ENCODE measurements at places on chromosomes 3 and 15.

DNA sequence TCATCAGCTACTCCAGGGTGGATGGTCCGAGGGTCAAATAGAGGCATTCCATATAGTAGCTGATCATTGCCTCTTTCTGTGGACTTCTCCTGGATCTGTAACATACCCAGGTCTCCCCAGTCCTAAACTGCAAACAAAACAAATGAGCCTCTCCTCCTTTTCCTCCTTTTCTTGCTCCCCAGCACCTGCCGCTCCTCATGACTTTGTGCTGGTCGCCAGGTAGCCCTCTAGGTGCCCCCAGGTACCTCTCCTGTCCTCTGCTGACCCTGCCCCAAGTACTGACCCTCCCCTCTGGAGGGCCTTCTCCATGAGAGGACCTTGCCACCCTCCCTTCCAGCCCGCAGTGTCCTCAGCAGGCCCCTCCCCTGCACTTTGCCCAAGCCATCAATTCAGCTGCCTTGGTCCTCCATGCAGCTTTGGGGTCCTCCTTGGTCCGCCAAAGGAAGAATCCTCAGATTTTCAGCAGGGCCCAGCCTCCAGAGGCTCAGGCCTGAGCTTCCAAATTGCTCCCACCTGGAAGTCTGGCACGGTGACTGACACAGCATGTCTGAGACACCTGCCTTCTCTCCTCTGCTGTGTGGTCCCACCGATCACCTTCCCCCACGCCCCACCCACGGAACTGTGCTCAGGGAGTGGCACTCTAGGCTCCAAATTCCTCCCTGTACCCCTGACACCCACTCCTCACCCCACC, 111.0 kb downstream of the LRRK1 start:
- no peak for DNase-seq

GRCh38 chr3:147397155-147397874, 9.0 kb downstream of the ZIC4 start:
- DNase-seq, result no peak

DNA sequence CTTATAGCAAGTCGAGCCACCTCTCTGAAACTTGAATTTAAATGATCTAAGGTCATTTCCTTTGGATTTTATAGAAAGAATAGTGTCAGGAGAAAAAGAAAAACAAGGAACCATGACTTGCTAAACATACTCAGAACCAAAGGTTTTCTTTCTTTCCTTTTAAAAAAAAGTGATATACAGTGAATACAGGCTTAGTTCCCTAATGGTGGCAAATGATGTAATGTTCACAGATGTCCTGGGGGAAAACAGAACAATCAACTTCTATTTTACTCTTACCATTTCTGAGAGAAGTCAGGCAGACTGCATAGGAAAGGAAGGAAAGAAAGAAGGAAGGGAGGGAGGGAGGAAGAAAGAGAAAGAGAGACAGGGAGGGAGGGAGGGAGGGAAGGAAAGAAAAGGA, 56.5 kb downstream of the ST6GAL1 start:
- DNase-seq, result no peak

DNA sequence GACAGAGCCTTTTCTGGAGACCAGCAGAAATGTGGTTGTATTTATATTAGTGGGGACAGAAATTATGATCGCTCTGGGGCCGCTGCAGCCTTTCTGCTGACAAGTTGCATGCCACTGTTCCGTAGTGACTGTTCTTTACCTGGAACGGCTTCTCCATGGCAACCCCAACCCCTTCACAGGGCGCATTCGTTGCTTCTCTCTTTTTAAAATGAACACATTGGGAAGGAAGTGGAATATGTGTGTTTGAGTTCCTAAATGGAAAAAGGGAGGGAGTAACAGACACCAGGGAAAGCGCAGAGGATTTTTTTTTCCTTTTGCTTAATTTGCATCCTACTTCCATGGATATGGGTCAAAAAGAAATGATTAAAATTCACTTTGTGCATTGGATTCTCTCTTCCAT, 482.0 kb upstream of the SUCLG2 start:
- DNase-seq, result no peak

DNA sequence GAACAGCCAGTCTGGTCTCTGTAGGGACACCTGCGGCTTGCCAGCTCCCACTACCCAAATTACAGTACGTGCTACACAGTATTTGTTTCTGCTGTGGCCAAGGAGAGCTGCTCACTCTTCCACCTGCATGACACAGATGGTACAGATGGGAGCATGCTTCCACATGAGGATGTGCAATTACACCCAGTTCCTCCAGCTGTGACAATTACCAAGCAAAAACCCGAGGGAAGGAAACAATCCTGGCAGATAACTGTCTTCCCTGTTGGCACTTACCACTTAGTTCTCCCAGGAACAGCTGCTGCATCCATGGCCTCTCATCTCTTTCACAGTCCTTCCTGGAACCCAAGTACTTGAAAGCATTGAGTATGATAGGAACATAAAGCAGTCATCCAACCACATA, 34.4 kb downstream of the DET1 start:
- DNase-seq, result no peak

DNA sequence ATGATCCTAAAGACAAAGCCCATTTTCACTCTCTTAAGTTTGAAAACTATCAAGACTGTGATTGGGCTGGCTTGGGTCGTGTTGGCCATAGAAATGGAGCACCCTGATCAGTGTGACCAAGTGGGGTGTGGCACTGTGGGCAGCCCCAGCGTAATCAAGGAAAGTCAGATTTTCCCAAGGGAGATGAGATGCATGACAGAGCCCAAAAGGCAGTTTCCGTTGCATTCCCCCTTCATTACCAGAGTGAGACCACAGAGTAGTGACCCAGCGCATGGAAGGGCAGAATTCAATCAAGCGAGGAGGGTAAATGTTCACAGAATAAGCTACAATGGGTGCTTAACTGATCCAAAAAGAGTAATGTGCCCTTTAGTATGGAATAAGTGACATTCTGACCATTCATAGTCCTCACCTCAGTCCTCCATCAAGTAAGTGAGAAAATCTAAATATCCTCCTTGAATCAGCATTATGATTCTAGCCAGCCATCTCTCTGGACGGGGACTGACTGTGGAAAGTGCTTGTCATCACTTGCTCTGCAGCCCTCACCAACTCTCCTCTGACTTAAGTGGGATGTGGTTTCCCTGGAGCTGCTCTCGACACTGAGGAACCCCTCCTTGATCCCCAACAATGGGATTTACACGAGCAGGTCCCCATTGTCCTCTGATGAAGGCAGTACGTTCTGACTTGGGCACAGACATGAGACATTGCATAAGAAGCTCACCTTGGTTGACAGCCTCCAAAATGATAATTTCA, 430.5 kb downstream of the OCA2 start:
- no peak for DNase-seq

DNA sequence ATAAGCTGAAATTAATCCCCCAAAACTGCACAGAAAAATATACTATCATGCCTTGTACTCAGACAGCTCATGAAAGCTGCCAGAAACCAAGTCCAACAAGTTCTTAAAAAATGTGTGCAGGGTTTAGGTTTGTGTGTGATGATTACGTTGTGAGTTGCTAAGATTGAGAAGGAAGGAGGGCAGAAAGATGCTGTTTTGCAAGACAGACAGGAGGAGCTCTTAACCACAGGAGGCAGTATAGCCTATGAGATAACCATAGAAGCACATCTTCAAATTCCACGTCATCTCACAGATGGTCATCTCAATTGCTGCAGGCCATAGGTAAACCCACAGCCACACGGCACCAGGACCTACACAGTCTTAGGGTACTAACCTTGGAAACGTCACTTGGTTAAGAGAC, 191.9 kb downstream of the STT3B start:
- DNase-seq, result no peak

GRCh38 chr3:194606163-194606562, 27.1 kb downstream of the TMEM44 start:
- DNase-seq, result no peak

- no peak for DNase-seq
Observed at GRCh38 chr3:59531066-59531745, 481.4 kb upstream of the CFAP20DC start.

- DNase-seq, result no peak
Observed at GRCh38 chr15:85625856-85626255, 168.9 kb downstream of the KLHL25 start.

- no peak for DNase-seq
Observed at GRCh38 chr3:101989578-101990200, 140.4 kb downstream of the NFKBIZ start.

DNA sequence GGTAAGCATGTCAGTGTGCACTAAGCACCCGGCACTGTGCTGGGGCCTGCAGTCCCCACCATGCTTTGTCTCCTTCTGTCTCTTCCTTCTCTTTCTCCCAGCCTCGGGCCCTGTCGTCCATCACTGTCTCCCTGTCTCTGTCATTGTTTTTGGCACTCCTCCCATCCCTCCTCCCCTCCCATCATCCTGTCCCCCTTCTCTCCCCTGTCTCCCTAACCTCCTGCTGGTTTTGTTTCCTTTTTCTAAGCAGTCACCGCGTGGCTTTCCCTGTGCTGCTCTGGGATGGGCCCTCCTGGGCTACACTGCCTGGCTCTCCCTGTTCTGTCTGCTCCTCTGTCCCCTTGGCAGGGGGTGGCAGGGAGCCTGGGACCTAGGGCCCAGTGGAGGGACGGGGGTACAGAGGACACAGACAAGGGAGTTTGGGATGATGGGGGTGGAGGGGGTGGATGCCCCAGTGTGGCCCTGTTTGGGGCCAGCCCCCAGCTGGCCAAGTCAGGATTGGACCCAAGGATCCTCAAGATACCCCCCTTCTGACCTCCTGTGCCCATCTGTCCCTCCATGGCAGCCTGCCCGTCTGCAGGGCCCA, 5.7 kb downstream of the CHST13 start:
- DNase-seq, result no peak

GRCh38 chr3:134074001-134074789, 44.5 kb upstream of the SLCO2A1 start:
- no peak for DNase-seq

DNA sequence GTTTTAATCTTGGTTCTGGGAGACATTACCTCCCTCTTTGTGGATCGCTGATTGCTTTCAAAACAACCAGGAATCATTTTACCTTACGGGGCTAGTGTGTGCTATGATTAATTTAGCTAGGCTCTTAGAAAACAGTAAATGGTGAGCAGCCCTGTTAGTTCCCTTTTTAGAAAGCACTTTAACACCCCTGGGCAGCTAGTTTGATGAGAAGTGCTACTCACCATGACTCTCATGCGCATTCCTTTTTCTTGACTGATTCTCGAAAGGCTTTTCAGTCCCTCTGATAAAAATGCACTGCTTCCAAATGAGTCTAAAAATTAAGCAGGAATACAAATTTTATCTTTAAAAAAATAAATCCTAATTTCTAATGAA, 75.3 kb upstream of the LEKR1 start:
- no peak for DNase-seq

GRCh38 chr15:73344056-73344455, 24.7 kb downstream of the HCN4 start:
- no peak for DNase-seq

DNA sequence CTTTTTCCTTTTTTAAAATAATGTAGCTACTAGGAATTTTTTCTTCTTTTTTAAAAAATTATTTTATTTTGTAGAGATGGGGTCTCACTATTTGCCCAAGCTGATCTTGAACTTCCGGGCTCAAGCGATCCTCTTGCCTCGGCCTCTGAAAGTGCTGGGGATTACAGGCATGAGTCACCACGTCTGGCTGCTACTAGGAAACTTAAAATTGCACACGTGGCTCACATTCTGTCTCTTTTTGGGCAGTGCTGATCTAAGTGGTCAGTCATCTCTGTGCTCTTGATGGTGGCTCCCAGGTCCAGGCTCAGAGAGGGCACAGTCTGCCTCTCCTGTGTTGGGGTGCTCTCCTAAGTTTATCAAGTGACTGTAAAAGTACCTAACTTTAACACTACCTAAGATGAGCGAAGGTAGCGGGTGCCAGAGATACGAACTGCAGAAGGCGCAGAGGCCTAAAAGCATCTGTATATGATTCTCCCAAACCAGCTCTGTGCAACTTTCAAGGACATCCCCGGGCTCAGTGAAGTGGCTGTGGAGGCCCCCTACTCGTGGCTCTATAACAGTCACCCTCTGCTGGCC, 52.9 kb upstream of the SEC13 start:
- DNase-seq, result no peak

DNA sequence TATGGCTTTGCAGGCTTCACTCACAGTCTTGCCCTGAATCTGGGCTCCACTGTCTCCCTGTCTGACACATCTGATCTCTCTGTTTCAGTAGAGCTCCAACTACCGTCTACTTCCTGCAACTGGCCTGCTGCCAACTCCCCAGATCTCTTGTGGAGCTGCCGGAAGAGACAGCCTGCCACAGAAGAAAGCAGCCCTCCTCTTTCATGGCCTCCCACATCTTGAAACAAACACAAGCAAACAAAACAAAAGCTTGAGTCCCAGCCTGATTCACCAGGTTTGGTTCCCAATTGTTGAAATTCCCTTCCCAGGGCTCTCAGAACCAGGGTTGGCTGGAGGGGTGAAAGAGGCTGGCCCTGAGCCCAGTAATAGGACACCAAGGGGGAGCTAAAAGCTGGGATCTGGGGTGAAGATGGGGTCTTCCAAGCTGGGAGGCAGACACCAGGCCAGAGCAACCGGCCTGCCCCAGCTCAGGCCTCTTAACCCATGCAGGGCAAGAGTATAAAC, 55.3 kb upstream of the CA12 start:
- DNase-seq, result peak; percentile 63

- no peak for DNase-seq
Observed at GRCh38 chr3:181851063-181851462, 139.3 kb downstream of the SOX2 start.

DNA sequence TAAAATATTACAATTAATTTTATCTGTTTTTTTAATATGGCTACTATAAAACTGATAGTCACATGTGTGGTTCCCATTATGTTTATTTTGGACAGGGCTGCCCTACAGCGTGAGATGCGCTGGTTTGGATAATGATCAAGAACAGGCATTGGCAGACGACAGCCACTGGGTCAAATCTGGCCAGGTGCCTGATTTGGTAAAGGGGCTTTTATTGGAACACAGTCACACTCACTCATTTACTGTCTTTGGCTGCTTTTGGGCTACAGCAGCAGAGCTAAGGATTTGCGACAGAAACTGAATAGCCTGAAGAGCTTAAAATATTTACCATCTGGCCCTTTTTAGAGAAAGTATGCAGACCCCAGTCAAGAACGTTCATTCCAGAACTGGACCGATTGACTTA, 724.2 kb upstream of the CFAP20DC start:
- no peak for DNase-seq

- DNase-seq, result no peak
Observed at GRCh38 chr3:71311661-71312046, 271.9 kb downstream of the FOXP1 start.

DNA sequence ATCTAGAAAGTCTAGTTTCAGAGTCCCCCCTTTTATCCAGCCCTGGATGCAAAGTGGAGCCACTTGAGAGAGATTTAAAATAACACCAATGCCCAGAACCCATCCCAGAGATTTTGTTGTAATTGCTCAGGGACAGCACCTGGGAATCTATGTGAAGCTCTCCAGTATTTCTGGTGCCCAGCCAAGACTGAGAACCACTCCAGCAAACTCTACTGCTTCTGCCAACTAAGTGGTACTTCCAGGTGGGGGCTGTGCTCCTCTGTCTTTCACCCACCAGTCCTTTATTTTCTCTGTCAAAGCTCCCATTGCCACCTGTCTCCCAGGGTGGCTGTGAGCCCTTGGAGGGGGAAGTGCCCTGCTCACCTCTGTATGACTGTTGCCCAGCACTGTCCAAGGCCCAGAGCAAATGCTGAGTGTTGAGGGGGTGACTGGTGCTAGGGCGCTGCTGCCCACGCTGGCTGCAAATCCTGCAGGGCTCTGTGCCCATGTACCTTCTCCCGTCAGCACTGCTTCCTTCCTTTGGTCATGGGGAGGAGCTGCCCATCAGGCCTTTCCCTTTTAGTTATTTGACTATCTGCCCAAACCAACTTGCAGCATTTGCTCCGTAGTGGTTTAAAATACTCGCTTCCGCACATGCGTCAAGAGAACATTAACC, 9.4 kb downstream of the CLSTN2 start:
- no peak for DNase-seq
